Stimulated activated CD8-positive, alpha-beta memory T cell treated with anti-CD3 and anti-CD28 coated beads, Interleukin-15, amount 100 ng/mL, for 4 hours (primary cell): ENCODE measurements at places on chromosomes 4 and X.

DNA sequence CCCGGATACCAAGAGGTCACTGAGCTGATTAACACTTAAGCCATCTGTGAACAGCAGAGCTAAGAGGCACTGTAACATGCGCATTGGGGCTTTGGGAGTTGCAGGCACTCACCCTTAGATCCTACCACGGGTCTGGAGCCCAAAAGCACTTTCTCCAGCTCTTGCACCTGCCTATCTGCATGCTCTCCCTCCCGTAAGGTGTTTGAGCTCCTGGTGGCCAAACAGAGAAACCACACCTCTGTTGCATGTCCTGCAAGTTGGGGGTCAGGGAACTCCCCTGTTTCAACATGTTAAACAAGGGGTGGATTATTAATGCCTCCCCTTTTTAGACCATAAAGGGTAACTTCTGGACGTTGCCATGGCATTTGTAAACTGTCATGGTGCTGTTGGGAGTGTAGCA is 49.8 kb downstream of the GYPA start:
- DNase-seq: no peak

- DNase-seq: no peak
Measured at GRCh38 chr4:141761926-141762325, 125.5 kb downstream of the IL15 start.

DNA sequence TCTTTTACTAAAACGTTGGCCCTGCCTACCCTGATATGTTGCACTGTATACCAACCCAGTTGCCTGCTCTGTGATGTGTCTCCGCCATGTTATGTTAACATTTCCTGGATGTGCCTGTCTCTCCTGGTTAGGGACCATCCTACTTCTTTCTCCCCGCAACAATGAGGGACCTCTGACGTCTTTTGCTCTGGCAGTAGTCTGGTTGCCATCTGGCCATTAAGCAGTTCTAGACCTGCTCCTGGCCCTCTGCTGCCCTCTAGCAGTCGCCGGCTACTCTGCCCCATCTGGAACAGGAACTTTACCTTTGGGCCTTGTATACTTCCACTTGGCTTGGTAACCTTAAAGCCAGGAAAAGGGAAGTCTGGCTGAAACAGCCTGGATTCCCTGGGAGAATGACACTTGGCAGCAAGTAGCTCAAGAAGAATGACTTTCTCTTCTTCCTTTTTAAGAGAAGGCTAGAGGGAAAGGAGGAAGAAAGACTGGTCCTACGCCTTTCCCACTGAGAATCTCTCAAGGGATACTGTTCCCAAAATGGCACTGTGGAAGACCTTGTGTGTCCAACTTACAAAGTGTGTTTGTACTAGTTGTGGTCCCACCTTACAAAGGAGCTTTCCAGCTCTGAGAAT is 63.5 kb downstream of the GPC3 start:
- DNase-seq: no peak

DNA sequence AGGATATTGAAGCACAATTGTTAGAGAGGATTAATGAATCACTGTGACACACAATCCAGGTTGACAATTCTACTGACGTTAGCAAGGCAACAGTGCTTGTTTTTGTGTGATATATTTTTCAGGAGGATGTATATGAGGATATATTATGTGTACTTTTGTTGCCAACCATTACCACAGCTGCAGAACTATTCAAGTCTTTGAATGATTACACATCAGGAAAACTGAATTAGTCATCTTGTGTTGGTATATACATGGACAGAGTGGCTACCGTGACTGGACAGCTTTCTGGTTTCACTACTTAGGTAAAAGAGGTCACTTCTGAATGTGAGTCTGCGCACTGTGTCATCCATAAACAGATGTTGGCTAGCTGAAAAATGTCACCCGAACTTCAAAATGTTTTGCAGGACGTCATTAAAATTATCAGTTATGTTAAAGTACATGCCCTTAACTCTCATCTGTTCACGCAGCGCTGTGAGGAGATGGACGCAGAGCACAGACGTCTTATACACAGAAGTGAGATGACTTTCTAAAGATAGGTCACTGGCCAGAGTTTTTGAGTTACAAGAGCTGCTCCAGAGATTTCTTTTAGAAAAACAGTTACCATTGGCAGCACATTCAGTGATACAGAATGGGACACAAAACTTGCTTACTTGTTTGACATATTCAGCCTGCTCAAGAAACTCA is 69.0 kb downstream of the MRPL1 start:
- DNase-seq: no peak

- DNase-seq: no peak
Measured at GRCh38 chr4:124804584-124804983, 92.1 kb upstream of the ANKRD50 start.

DNA sequence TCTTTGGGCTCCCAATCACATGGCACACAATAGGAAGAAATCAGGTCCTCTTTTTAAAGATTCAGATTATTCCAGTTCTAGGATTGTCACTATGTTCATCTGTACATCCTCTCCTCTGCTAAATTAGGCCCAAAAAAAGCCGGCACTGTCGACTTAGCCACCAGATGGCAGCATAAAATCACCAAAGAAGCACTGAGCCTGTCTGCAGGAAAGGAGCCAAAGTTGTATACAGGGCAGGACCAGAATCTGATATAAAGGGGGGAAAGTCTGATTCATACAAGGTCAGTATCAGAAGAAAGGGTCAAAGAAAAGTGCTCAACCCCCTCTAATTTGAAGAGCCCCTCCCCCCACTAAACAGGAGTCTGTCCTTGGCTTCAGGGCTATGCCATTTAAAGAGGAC is 292.5 kb downstream of the CHIC1 start:
- peak; percentile 28 for DNase-seq
